ENCODE measurements at places on chromosomes 6 and 20.

GRCh38 chr20:34522969-34523871 is 7.0 kb downstream of the DYNLRB1 start:
- peak; percentile 22 for DNase-seq

DNA sequence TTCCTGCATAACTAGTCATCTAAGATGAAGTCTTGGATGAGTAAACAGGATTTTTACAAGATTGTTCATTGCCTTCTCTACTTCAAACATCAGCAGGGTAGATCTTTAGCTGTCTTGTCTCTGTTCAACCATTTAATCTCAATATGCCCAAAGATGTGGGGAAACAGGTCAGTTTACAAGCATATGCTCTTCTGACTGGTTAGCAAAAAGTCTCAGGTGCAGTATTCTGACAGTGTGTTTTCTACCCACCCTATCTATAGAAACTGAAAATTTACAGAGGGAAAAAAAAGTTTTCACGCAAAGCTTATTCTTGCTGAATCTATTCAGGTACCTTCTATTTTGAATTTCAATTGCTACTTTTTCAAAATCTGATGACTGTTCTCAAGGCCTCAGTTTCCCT is 29.0 kb downstream of the MAP3K5 start:
- DNase-seq: no peak

DNA sequence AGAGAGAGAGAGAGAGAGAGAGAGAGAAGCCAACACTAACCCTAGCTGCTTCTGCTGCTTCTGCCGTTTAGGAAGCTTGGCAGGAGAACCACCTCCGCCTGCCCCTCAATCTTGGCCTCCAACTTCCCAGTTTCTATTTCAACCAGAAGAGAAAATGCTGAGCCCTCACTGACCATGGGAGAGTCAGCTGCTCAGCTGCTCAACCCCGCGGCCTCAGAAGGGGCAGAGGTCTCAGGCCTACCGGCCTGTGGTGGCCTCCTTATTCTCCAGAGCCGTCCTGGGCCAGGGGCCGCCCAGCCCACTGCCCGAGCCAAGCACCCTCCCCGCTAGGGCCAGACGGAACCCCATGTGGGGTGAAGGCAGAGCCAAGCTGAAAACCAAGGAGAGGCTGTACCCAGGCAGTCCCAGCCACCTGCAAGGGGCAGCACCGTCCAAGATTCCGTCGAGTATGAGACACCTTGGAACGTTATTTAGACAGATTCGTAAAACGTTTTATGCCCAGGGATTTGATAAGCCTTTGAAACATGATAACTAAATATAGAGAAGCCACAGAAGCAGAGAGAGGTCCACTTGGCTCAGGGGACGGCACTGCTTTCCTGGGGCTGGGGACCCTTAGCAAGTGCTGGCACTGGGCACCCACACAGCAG is 116.6 kb downstream of the DLL1 start:
- no peak for DNase-seq

GRCh38 chr6:96991618-96992342 is 67.3 kb downstream of the KLHL32 start:
- no peak for DNase-seq

DNA sequence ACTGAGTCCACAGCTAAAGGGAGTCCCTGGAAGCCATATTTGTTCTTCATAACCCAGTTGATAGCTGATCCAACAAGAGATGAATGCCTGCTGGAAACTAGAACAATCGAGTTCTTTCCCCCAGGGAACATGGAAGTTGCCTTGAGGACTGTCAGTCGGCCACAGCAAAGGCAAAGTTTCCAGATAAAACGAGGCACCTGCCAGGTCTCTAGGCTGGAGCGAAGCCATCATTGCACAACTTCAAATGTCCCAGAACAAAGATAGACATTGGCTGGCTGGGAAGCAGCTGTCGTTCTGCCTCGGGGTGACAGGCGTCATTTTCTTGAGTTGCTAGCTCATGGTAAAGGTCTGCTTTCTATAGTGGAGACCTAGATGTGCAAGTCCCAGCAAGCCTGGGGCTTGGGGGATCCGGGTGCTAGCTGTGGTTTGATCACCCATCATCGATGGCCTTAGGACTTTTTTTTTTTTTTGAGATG is 184.4 kb upstream of the ZNF217 start:
- DNase-seq: no peak

- DNase-seq: no peak
Observed at GRCh38 chr6:141169419-141169818, 963.3 kb upstream of the GJE1 start.

GRCh38 chr20:46757754-46758678 is 48.6 kb downstream of the SLC2A10 start:
- peak; percentile 74 for DNase-seq

DNA sequence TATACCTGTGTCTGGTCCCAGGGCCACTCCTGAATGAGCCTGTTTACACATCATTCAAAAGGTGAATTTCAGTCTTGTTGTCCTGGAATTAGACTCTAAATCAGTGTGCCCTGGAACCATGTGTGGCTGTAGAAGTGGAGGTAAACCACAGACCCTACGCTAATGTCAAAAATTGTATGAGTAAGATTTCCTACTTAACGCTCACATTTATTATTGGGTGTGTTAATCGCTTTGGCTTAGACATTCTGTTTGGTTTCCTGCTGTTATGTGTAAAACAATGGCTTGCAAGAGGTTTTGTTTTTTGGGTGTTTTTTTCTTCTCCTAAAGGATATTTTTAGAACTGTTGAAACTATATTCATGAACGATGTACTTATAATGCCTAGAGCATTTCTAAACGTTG is 19.3 kb downstream of the PLCB1 start:
- DNase-seq: no peak

DNA sequence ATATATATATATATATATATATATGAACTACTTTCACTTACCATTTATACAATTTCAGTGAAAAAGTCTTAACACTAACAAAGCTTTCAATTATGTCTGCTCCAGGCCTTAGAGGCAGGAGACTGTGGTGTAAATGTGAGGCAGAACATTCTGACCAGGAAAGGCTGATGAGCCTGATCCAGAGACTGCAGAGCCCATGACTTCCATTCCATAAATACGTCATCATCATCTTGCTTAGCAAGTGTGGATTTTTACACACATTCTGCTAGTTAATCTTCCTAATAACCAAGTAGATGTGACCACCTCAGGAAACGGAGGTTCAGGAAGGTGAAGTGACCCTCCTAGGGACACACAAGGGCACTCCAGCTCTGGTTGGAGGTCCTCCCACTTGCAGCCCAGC is 14.9 kb downstream of the TRERF1 start:
- no peak for DNase-seq

DNA sequence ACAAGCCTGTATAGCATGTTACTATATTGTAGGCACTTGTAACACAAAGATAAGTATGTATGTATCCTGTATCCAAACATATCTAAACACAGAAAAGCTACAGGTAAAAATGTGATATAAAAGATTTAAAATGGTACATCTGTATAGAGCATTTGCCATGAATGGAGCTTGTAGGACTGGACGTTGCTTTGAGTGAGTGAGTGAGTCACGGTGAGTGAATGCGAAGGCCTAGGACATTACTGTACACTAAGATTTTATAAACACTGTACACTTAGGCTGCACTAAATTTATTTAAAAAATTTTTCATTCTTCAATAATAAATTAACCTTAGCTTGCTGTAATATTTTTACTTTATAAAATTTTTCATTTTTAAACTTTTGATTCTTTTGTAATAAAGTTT is 136.9 kb downstream of the NKAIN2 start:
- DNase-seq: no peak

- no peak for DNase-seq
Observed at GRCh38 chr6:157035546-157035945, 258.4 kb downstream of the ARID1B start.

DNA sequence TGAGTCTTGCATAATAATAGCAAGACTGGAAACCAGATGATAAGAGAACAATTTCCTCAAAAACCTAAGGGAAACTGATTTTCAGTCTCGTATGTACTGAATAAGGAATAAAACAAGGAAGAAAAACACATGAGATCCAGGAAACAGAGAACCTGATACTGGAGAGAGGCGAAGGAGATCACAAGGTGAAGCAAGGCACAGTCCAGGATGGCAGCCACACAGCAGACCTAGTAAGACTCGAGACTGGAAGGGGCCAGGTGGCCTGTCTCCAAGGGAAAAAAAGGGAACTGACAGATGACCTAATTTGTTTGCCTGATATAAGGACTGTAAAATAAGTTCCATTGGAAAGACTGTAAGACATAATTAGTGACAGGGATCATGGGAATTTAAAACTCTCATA is 71.1 kb downstream of the TASP1 start:
- no peak for DNase-seq

- DNase-seq: no peak
Observed at GRCh38 chr6:89828988-89829471, 650 bp upstream of the CASP8AP2 start.

DNA sequence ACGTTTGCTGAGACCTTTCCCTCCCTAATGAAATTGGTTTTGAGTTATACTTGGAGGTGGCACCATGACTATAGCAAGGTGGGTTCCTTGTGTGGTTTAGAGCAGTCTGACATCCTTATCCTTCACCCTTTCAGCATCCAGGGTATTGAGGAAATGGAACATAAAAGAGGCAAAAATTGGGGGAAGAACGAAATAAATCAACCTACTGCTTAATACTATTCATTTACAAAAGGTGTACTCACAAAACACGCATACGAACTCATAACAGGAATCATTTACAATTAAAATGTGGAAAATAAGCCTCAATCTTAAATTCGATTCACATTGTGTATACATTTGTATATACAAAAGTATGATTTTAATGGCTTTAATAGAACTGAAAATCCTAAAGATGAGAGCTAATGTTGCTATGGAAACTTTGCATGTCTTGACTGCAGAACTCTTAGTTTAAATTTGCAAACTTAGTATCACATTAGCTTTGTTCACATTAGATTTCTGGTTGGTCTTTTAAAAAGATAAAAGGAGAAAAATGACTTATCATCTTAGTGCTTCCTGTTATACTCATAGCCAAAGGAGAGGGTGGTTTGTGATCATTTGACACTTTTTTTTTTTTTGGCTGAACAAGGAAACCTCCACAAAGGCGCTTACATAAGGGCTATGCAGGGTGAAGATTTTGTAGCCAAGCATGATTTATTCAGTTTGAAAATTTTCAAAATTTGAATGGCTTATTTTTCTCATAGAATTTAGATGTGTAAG is 76.1 kb upstream of the ATXN1 start:
- no peak for DNase-seq

DNA sequence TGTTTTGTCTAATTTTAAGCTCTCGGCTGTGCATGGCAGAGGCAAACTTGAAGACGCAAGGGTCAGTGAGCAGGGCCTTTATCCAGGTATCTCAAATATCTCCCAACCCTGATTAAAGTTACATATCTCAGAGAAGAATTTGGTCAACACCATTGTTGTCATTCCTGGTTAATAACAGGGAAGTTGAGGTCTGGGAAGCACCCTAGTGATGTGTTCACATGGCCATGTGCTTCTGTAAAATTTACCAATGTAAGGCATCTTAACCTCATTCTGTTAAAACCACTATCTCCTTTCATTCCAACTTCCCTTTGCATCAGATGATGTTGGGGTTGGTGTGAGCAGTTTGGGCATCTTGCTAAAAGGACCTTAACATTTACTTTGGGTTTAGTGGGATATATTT is 4.0 kb upstream of the FAM110A start:
- DNase-seq: no peak

- DNase-seq: no peak
Observed at GRCh38 chr6:111824608-111825337, 48.5 kb downstream of the FYN start.

GRCh38 chr6:118746145-118746824 is 94.9 kb upstream of the CEP85L start:
- DNase-seq: peak; percentile 55

GRCh38 chr6:57224769-57225515 is 2.8 kb upstream of the RAB23 start:
- DNase-seq: no peak

DNA sequence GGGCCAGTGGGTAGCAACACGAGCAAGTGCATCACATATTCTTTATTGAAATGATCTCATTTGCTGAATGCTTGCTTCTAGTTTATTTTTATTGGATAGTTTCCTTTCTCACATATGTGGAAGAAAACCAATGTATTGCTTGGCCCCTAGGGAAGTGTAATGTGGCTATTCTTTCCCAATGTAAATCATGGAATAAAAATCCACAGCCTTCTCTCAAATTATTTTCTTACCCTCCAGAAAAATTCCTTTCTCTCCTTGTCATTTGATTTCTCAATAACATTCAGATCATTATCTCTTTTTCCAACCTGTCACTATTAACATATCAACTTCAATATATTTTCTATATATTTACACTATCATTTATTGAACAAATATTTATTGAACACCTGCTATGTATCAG is 51.9 kb upstream of the PTPRK start:
- DNase-seq: no peak

DNA sequence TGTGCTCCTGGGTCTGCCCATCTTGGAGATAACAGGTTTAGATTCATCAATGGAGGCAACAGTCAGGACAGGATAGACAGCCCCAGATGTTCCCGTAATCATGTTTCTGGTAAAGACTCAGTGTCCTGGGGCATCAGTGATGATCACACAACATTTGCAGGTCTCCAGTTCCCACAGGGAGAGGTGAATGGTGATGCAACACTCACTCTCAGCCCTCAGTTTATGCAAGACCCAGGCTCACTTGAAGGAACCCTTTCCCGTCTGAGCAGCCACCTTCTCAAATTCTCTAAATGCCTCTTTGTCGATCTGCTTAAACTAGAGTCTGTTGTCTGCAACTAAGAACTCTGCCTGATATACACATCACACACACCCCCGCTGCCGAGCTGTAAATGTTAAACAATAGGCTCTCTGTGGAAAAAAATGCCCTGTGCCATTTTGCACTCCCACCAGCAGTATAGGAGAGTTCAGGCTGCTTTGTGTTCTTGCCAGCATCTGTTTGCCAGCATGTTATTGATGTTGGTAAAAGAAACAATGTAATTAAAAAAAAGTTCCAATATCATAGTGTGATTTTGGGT is 30.1 kb upstream of the SCP2D1 start:
- no peak for DNase-seq

DNA sequence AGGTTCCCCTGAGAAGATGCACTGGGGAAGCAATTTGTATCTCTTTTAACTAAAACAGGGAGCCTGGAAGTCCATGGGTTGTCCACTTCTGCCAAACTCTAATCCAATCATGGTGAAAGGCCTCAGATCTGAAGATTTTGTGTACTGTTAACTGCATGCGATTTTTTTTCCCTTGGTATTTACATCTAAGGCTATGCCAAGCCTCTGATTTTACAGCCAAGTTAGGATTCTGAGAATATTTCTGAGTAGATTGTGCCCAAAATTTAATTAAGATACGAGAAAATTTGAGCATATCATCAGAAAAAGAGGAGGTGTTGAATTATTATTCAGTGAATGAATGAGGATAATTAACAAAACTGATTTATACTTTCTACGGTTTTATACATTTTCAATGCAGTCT is 34.0 kb downstream of the BTBD3 start:
- no peak for DNase-seq

DNA sequence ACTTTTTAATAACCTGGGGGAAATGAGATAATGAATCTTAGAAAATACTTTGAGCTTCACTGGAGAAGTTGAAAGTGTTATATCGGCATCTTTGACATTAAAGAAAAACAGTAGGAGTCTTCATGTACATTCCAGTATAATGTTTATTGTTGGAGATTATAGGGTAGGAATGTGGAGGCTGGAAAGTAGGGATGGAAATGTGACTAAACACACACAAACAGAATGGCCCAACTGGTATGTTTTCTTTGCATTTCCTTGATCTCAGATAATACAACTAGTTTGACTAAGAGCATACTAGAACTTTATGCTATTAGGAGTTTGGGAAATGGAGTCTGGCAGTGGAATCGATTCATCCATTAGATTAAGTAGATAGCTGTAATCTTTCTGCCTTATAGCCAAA is 10.1 kb upstream of the BAG2 start:
- no peak for DNase-seq

All from hindlimb muscle (tissue), 1 donor.